ENCODE measurements at places on chromosomes 1 and 21.
A peak's percentile ranks its signal among the peaks of the same experiment; 100 is the strongest.

DNA sequence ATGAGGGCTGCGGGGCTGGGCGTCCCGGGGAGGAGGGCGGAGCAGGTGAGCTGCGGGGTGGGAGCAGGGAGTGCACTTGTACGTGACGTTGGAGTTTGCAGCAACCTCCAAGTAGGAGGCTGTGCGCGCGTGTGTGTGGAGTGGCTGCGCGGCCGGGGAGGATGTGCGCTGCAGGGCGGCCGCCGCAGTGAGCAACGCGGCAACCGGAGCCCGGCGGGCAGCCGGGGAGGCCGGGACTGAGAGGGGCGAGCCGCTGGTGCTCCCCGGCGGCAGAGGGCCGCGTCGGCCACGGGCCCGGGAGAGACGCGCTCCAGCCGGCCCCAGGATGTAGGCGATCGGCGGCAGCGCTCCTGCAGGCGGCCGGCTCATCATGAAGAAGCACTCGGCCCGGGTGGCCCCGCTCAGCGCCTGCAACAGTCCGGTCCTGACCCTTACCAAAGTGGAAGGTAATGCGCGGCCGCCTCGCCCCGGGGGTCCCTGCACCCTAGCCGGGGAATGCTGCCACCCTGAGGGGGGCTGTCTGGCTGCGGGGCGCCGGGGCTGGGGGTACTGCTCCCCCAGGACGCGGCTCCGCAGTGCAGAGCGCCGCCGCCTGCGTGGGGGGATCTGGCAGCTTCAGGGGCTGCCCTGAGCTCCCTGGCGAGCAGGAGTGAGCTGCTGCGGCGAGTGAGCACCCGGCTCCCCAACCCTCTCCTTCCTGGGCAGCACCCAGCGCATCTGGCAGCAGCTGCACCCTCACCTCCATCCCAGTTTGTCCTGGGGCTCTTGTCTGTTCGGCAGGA, 158.9 kb upstream of the COA6 start:
- no peak overlapping the region for H3K27ac ChIP-seq
- H3K4me3 ChIP-seq, result peak overlapping the region; percentile 47
- H3K27me3 ChIP-seq, result peaks cover 33% of the 10 kb centered on the region
- H3K4me1 ChIP-seq, result peaks cover 20% of the 10 kb centered on the region

DNA sequence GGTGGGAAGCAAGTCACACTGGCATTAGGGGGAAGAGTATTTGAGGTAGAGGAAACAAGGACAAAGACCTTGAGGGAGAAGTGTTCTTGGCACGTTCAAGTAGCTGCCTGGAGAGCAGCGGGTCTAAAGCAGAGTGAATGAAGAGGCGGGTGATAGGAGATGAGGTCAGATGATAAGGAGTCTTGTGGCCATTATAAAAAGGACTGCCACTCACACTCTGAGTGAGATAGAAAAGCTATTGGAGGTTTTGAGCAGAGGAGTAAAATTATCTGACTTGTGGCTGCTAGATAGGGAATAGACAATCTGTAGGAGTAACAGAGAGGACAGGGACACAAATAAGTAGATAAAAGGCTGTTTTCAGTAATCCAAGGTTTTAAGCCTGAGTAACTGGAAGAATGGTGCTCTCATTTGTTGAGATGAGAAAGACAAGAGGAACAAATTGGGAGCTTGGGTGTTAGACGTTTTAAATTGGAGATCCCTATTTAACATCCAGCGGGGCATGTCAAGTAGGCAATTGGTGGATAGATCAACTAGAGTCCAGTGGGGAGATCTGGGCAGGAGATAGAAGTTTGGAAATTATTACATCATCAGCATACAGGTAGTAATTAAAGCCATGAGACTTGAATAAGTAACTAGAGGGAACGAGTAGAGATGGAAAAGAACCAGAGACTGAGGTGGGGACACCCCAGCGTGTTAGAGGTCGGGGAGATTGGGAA, 43.7 kb downstream of the HENMT1 start:
- no peaks in the 10 kb centered on the region for H3K27me3 ChIP-seq
- peaks cover 8% of the 10 kb centered on the region for H3K36me3 ChIP-seq
- H3K4me1 ChIP-seq, result no peaks in the 10 kb centered on the region
- no peak for DNase-seq
- H3K27ac ChIP-seq, result no peak overlapping the region

DNA sequence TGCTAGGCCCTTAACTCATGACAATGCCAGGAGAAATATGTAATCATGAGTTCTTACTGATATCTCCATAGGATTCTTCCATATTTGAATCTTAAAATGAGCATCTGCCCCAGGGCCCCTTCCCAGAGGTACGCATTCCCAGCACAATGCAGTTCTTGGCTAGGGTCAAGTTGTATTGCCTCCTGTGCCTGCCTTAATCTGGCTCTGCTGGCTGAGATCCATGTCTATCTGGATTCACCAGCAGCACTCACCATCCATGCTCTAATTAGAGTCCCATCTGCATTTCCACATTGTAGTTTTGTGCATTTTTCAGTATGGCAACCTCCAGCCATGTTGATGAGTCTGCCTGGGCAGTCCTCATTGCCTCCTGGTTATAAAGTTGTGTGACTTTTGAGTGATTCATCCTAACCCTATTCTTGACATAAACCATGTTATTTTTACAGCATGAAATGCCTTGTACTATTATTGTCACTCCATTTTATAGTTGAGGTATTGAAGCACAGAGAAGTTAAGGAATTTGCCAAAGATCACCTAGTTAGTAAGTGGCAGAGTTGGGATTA, 55.9 kb downstream of the CAMSAP2 start:
- no peak overlapping the region for H3K4me3 ChIP-seq
- no peaks in the 10 kb centered on the region for H3K27me3 ChIP-seq
- H3K27ac ChIP-seq, result peak overlapping the region; percentile 23

- no peaks in the 10 kb centered on the region for H3K27me3 ChIP-seq
- H3K4me1 ChIP-seq, result no peaks in the 10 kb centered on the region
- no peak overlapping the region for H3K4me3 ChIP-seq
- H3K36me3 ChIP-seq, result peaks cover 76% of the 10 kb centered on the region
These were observed 102.7 kb downstream of the LYST start for GRCh38 chr1:235763962-235764361.

- H3K36me3 ChIP-seq, result no peaks in the 10 kb centered on the region
- no peaks in the 10 kb centered on the region for H3K27me3 ChIP-seq
- no peak overlapping the region for H3K4me3 ChIP-seq
- H3K4me1 ChIP-seq, result peaks cover 35% of the 10 kb centered on the region
- DNase-seq, result no peak
These were observed 110.1 kb downstream of the SPSB1 start for GRCh38 chr1:9402717-9403225.

DNA sequence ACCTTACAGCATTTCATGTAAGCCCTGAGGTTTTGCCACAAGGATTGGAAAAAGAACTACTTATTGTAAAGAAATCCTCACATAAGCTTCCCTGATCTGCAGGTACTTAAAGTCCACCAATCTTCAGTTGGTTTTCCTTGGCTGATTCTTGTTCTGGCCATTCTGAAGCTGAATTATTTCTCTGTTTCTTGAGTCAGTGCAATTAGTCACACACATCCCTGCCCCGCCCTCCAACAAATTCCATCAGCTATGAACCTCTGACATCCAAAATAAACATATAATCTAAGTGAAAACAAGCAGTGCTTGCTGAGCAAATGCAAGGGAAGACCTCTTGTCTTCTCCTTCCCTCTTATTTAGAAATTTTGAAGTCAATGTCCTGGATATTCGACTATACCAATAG, 8.2 kb upstream of the FNDC7 start:
- H3K27ac ChIP-seq, result no peak overlapping the region
- peaks cover 23% of the 10 kb centered on the region for H3K36me3 ChIP-seq
- H3K4me3 ChIP-seq, result no peak overlapping the region
- no peak for DNase-seq
- no peaks in the 10 kb centered on the region for H3K27me3 ChIP-seq

DNA sequence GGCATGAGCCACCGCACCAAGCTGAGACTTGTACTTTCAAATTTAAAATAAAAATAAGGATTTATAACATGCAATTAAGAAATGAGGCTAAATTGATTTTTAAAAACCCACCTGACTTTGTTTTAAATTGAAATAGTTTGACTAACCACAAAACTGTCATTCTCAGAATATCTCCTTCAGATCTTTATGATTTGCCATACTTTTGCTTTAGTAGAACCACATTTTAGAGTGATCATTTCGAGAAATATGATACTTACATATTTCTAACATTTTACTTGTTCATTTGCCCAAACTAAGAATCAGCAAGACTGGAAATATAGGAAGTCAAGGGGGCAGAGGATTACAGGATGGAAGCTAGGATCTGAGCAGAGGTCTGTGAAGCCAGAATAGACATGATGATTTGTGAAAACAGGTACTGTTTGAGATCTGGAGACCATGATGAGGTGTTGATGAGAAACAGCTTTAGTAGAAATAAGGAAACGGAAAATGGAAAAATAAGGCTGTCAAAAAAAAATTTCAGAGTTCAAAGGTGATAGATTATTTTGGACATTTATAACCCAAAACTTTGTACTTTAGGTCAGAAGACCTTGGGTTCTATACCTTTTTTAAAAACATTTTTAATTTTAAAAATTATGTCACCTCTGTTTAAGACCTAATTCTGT, 44.8 kb downstream of the GIPC2 start:
- DNase-seq, result no peak
- H3K4me1 ChIP-seq, result no peaks in the 10 kb centered on the region
- H3K36me3 ChIP-seq, result no peaks in the 10 kb centered on the region
- H3K27me3 ChIP-seq, result no peaks in the 10 kb centered on the region

DNA sequence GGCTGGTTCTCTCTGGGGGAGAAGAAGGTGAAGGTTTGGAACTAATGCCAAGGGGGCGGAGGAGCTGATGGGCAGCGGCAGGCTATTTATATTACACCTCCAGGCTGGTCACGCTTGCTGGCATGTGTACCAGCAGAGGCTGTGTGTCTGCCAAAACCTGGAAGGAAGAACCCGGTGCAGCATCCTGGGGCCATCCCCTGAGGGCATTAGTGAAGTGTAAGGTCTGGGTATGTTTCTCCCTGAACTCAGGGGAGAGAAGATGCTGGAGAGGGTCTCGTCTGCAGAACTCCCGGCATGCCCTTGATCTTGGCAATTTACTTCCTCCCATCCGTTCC, 5.3 kb downstream of the DISP3 start:
- H3K4me1 ChIP-seq, result peaks cover 7% of the 10 kb centered on the region
- H3K27ac ChIP-seq, result no peak overlapping the region
- no peaks in the 10 kb centered on the region for H3K36me3 ChIP-seq

- H3K4me3 ChIP-seq, result peak overlapping the region; percentile 14
- peaks cover 4% of the 10 kb centered on the region for H3K4me1 ChIP-seq
- H3K27ac ChIP-seq, result no peak overlapping the region
- no peak for DNase-seq
- H3K36me3 ChIP-seq, result no peaks in the 10 kb centered on the region
- H3K27me3 ChIP-seq, result no peaks in the 10 kb centered on the region
These were observed 22.4 kb downstream of the SMYD2 start for GRCh38 chr1:214303141-214303930.

- H3K27ac ChIP-seq, result no peak overlapping the region
- H3K4me3 ChIP-seq, result no peak overlapping the region
- peak; percentile 35 for DNase-seq
These were observed 45.3 kb upstream of the EDN2 start for GRCh38 chr1:41529621-41530395.

- no peak overlapping the region for H3K27ac ChIP-seq
- H3K36me3 ChIP-seq, result no peaks in the 10 kb centered on the region
- no peak overlapping the region for H3K4me3 ChIP-seq
- DNase-seq, result no peak
- H3K27me3 ChIP-seq, result peaks cover 14% of the 10 kb centered on the region
- H3K4me1 ChIP-seq, result peaks cover 15% of the 10 kb centered on the region
These were observed 6.5 kb downstream of the AIRE start for GRCh38 chr21:44291936-44292811.

DNA sequence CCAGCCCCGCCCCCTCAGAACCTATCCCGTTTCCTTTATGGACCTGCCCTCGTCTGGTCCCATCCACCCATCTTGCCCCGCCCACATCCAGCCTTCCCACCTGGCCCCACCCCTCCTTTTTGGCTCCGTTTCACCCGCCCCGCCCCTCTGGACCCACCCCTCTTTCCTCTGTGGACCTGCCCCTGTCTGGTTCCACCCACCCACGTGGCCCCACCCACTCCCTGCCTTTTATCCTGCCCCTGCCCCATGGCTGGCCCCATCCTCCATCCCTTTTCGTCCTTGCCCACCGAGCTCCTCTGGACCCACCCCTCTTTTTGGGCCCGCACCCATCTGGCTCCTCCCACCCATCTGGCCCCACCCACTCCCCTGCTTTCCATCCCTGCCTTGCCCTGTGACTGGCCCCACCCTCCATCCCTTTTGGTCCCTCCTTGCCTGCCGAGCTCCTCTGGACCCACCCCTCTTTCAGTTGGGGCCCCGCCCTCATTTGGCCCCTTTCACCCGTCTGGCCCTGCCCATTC, 177.3 kb downstream of the CAMTA1 start:
- no peak for DNase-seq
- H3K4me1 ChIP-seq, result peaks cover 18% of the 10 kb centered on the region
- no peaks in the 10 kb centered on the region for H3K36me3 ChIP-seq
- H3K27me3 ChIP-seq, result peaks cover 23% of the 10 kb centered on the region

GRCh38 chr1:58017641-58018040, 528.9 kb downstream of the OMA1 start:
- H3K27me3 ChIP-seq, result no peaks in the 10 kb centered on the region
- H3K36me3 ChIP-seq, result no peaks in the 10 kb centered on the region
- H3K4me1 ChIP-seq, result no peaks in the 10 kb centered on the region
- no peak overlapping the region for H3K27ac ChIP-seq
- DNase-seq, result no peak
- no peak overlapping the region for H3K4me3 ChIP-seq

GRCh38 chr1:202967684-202968281, 726 bp upstream of the CYB5R1 start:
- no peak for DNase-seq
- peaks cover 13% of the 10 kb centered on the region for H3K36me3 ChIP-seq
- H3K27ac ChIP-seq, result peak overlapping the region; percentile 93
- no peaks in the 10 kb centered on the region for H3K27me3 ChIP-seq
- H3K4me3 ChIP-seq, result peak overlapping the region; percentile 84

- H3K27ac ChIP-seq, result no peak overlapping the region
- peaks cover 31% of the 10 kb centered on the region for H3K4me1 ChIP-seq
- DNase-seq, result no peak
- no peaks in the 10 kb centered on the region for H3K27me3 ChIP-seq
- no peak overlapping the region for H3K4me3 ChIP-seq
These were observed 13.9 kb upstream of the XPR1 start for GRCh38 chr1:180617774-180618395.

GRCh38 chr1:212667223-212668139, 32.2 kb downstream of the BATF3 start:
- peak overlapping the region; percentile 84 for H3K27ac ChIP-seq
- H3K27me3 ChIP-seq, result no peaks in the 10 kb centered on the region
- no peak for DNase-seq
- no peaks in the 10 kb centered on the region for H3K36me3 ChIP-seq
